GM20000 (cell line): ENCODE measurements at places on chromosomes 6 and 20.

- DNase-seq, result no peak
Measured at GRCh38 chr20:15561070-15561569, 1012.1 kb downstream of the KIF16B start.

- no peak for DNase-seq
Measured at GRCh38 chr6:45377043-45377553, 636 bp downstream of the SUPT3H start.

DNA sequence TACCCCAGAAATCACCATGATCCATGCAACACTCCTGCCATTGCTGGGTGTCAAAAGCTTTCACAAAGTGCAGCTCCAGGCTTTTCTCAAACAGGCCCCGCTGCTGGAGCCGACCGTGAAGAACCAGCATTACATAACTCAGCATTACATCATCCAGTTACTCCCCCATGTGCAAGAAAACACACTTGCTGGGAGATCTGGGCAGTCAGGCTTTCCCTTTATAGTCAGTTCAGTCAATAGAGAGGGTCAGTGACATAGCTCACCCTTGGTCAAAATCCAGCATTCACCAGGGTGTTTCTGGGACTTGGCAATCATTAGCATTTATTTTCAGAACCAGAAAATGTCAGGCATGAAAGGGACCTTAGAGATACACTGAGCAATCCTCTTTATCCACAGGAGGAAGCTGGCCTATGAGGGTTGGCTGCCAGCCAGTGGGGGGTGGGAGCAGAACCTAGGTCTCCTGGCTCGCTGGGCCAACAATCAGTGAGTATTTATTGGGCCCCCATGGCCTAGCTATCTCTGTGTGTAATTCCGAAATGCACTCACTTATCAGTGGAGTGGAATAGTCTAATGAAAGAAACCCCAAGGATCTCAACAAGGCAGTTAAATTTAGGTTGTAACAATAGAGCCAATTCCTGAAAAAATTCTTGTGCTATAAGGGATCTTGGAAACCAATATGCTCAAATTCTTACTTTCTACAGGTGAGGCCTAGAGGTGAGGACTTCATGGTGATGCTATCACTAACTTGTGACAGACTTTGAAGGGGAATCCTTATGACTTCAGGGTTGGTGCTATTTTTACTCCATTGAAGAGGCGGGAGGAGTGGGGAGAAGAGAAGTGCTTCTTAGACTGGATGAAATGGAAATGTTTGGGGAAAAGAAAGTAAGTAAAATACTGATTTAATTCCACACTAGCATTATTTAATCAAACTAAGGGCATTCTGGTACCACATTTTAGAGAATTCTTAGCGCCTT is 54.6 kb downstream of the LYRM4 start:
- DNase-seq, result no peak

DNA sequence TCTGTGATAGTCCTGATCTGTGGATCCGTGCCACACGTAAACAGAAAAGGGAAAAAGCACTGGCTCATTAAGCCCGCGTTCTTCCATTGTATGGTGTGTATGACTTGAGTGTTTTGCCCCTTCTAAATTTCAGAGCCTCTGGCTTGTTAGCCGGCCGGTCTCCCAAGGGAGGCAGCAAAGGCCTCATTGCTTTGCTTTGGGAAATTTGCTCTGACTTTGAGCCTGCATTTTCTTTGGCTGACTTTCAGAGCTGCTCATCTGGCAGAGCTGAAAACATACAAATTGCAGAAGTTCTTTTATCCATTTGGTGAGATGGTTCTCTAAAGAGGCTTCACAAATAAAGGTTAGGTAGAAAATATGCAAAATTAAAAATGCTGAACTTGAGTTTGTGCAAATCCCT is 123.0 kb downstream of the UTRN start:
- DNase-seq, result no peak

DNA sequence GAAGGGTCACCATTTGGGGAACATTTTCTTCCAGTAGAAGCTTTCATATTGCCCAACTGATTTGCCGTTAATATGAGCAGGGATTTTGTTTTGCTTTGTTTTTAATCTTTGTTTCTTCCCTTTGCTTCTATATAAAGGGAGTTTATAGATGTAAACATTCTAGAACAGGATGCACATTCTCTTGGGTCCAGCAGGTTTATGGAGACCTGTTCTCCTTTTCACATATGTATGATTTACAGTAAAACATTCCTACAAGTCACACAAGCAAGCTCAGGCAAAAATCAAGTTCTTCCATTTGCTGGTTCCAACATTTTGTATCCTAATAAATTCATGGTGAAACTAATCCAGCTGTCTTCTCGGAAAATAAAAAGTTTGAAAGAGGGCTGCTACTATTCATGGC is 1082.4 kb upstream of the FLRT3 start:
- no peak for DNase-seq

- DNase-seq, result no peak
Measured at GRCh38 chr6:28322661-28323060, 13.3 kb downstream of the ZSCAN31 start.

DNA sequence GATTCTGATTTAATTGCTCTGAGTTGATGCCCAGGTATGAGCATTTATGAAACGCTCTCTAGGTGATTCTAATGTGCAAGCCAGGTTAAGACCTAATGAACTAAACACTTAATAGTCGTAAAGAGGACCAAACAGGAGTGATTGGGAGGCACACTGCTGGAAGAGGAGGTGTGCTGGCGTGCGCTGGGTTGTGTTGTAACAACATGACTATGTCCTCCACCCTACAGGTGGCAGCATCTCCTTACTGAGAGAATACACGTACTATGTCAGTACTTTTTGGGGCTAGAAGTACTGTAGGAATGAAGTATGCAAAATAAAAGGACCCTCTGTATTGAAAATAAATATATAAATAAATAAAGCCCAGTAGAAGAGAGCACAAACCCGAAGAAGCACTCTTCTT is 11.9 kb downstream of the C6orf89 start:
- DNase-seq, result no peak

- no peak for DNase-seq
Measured at GRCh38 chr6:76701610-76702009, 629.1 kb upstream of the IMPG1 start.

DNA sequence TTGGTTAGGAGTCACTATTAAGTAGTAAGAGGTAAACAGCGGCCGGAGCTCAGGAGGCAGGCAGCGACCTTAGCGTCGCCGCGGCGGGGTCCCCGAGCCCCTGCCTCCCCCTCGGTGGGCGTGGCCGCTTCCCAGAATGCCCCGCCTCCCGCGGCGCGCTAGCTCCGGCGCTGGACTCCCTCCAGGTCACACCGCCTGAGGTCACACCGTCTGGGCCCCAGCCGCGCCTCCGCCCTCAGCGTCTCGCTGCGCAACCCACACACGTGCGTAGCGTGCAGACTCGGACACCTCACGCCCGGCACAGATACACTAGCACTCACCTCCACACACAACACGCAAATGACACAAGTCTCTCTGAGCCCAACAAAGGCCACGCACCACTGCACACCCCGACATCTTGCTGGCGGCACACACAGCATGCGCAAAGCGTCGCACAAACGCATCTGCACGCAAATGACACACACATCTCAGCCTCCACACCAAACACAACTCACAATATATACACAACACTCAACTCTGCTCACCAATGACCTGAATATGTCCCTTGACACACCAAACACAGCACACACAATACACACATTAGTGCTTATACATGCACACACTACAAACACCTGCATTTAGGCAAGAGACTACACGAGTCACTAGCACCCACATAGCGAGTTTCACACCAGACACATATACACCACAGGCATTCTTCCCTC is 17.6 kb upstream of the CDKN1A start:
- no peak for DNase-seq

DNA sequence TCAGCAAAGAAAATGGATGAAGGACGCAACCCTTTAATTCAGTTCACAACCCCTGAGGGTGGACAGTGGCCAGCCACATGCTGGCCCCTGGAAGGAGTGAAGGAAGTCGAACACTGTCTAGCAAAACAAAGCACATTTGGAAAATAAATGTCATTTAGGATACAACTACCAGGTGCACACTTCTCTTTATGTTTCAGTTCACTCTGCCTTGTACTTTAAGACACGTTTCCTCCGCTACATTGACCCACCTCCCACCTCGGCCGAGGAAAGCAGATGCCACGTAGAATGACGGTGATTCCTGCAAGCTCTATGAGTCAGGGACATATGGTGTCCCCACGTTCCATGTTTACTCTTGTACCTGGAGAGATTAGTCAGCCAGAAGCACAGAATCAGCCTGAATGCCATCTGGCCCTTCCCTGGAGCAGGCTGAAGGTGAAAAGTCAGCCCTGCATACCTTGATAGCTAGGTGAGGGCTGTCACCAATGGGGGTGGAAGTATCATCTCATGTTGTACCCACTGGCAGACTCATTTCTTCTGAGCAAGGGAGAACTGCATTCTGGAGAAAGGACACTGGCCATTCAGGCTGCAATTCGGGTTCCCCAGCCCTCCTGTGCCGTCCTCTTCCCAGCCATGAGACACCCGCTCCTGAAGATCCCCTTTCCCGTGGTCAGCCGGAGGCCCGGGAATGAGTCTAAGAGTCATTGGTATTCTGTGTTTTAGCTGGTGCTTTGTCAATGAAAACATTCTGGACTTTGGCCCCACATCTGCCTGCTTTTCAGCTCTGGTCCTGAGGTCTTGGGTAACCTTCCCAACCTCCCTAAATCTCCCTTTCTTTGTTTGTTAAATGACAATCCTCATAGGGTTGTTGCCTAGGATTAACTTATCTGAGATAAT is 60.6 kb downstream of the FOXA2 start:
- DNase-seq, result no peak

- DNase-seq, result no peak
Measured at GRCh38 chr20:57332105-57333089, 2.8 kb downstream of the SPO11 start.

DNA sequence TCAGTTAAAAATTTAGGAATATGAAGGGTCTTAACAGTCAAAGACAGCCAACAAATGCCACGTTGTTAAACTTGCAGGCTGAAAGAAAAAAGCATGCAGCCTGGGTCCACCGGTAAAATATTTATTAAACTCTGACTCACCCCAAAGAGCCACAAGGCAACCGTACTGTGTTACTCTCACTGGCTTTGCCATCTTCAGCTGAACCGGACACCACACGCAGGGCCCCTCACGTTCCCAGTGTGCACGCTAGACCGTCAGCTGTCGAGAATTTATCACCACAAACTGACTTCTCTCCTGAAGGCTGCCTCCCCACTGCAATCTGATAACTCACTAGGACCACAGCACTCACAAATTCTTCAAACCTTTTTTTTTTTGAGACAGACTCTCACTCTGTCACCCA is 30.7 kb downstream of the HUS1B start:
- DNase-seq, result no peak

- DNase-seq, result peak; percentile 88
Measured at GRCh38 chr6:143060354-143060805, 309 bp upstream of the AIG1 start.

DNA sequence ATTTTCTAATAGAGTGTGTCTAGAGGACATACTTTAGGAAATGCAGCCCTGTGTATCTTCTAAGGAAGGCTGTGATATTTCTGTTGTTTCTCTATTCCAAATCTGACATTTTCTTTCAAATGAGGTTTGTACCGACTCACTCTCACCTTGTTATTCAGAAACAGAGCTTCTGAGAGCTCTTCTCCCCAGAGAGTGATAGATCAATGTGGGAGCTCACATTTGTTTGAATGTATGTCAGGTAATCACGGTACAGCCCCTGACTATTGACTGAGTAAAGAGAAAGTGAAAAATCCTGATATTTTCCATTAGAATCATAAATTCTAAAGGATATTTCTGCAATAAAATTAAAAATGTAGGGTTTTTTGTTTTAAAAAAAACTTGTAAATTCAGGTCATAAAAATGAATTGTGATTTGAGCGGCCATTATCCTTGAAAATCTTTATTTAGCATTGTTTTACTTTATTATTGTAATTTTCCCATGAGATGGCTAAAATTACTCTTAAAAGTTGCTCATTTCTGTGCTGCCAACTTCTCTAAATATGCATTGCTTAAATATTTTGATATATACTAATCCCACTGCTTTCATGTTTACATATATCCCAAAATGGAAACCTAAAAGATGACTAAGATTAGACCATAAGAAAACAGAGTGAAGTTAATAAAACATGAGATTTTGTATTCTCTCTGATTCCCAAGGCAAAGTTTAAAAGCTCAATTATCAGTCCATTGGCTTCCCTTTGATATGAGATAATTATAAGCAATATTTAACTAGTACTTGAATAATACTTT is 1226.8 kb upstream of the CITED2 start:
- no peak for DNase-seq
